ENCODE measurements at places on chromosomes 2 and 18.

- DNase-seq = no peak
These were observed 71.9 kb downstream of the ALPK2 start for GRCh38 chr18:58557008-58557435.

- DNase-seq = peak; percentile 63
These were observed 1.5 kb downstream of the CAB39 start for GRCh38 chr2:230714136-230714480.

DNA sequence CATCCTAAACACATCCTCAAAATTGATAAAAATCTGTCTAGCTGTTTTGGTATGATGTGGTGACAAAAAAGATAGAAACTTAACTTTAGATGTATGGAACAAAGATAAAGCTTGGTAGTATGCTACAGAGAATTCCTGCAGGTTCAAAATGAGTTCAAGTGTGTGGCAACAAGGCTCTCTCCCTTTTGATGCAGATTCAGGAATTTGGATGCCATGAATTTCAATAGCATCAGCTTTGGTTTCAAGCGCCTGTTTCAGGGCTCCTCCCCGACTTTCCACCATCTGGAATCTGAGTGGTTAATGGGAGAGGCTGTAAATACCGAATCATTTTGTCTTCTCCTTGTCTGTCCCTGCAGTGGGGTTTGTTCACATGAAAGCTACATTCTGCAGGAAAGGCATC, 180.6 kb downstream of the MTX2 start:
- DNase-seq = no peak

DNA sequence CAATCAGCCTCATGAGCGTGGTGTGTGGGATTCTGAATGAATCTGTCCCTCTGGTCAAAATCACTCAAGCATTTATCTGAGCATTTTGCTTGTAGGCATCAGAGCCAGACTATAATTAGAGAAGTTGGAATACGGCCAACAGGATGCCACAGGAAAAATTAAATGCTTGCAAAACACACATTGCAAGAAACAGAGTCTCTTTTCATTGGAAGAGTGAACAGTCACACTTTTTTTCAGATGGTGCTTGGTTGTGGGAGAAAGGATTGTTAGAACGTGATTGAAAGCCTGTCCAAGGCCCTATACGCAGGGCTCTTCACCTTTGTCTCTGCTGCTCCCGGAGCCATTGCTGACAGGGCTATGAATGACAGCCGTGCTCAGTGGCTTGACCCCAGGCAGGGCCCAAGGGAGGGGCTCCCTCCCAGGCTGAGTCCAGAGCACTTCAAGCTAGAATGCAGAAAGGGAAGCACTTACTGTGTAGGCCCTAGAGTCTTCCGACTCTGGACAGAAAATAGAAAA, 59.8 kb downstream of the SNTG2 start:
- DNase-seq = peak; percentile 21

GRCh38 chr2:47373747-47374146, 29.2 kb upstream of the MSH2 start:
- no peak for DNase-seq

DNA sequence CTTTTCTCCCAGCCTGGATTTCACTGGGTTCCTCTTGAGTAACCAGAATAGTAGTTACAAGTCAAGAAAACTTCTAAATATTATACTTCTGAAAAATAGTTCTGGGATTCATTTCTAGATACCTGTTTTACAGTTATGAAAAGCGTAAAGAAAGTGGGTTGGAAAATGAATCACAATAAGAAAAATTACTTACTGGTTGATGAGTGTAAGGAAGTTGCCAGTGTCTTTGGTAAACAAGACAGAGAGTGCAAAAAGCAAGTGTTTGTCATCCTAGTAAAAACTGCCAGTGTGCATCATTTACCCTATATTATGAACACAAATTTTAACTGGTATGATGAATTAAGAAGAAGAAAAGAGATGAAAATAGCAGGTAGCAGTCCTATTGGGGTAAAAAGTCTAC, 88.9 kb downstream of the R3HDM1 start:
- DNase-seq = no peak

GRCh38 chr18:50388988-50389387, 14.1 kb downstream of the SKA1 start:
- DNase-seq = no peak

DNA sequence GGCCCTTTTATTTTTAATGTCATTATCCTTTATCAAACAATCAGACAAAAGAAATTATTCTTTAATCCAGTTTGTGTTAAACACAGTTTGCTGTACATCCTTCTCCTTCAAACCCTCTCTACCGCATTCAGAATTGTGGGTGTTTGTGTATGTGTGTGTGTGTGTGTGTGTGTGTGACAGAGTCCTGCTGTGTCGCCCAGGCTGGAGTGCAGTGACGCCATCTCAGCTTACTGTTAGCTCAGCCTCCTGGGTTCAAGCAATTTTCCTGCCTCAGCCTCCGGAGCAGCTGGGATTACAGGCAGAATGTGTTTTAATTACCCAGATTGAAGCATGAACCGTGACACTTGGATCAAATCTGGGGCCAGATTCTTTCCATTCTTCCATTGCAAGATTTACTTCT, 723.7 kb downstream of the DCDC2C start:
- no peak for DNase-seq

DNA sequence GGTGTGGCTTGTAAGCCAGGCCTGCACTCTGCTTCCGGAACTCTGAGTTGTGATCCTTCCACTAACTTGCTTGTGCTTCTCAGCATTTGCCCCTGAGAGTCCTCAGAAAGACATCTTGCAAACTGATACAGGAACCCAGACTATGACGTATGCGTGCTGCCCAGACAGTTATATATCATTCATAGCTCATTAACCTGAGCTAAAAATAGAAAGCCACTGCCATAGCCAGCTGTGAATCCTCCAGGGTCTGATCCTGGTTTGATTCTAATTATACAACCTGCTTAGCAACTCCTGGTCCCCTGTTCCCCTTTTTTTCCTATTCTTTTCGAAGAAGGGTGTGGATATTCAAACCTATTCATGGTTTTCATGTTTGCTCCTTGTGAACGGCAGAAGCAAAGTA, 63.7 kb downstream of the MARCHF4 start:
- DNase-seq = peak; percentile 48
